ENCODE measurements at places on chromosomes 1 and 21. TPM values are rescaled to one million over a fixed set of nuclear protein-coding genes. Genes with fewer than 3 reads are reported as not detected.

- no peak for DNase-seq
Measured at GRCh38 chr1:44101328-44101727, 17.3 kb upstream of the KLF17 start.

DNA sequence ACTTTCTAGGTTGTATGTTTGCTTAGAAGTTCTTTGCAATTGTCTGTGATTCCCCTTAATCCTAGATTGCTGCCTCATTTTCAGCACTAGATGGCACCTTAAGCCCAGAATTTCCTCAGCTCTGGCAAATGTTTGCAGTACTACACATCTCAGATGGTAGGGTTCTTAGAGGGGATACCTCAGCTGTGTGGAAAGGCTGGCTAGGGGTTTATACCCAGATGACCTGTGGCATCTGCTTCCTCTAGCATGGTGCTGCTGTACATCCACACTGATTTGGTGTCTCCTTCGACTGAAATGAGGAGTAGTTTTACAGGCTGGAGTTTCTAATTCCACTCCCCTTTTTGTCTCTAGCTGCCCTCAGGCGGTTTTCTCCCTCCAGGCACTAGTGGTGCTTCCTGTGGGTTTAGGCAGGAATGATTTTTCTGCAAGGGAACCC, 23.5 kb downstream of the ASB17 start:
- peak; percentile 50 for DNase-seq

DNA sequence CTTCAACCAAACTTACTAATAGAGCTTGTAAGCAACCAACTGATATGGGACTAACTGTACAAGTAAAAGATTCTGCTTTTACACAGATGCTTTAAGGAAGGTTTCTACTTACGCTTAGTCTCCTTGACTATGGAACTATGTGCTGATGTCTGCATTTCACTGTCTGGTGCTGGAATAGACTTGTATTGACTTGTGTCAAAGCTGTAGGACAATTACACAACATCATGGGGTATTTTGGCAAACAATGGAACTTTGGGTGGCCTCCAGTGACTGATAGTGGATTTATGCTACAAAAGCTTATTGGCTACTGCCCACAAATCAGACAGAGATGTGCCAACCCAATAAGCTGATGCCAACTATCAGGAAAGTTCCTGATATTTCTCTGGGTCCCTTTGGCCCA, 10.6 kb downstream of the CBR1 start:
- no peak for DNase-seq

DNA sequence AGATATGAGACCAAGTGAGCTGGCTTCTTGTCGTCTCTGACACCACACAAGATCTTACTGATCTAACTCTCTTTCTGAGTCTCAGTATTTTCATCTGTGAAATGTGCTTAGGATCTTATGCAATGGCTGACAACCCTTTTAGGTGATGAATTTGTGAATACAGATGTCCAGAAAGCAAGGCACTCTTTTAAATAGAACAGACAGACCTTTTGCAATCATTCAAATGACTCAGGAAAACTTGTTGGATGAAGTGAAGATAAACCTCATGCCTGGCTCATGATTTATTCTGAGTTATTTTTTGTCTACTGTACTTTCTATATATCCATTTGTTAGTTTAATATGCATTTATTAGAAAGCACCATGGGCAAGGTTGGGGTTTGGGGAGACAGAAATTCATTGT, 411.3 kb downstream of the PTPRU start:
- no peak for DNase-seq

GRCh38 chr21:29499734-29500343, 201.1 kb downstream of the BACH1 start:
- DNase-seq, result no peak

The PPFIA4 gene
- total RNA-seq, result 1.9 TPM

Data from Panc1 (cell line).